ENCODE measurements at places on chromosomes 3 and 15. TPM values are rescaled to one million over a fixed set of nuclear protein-coding genes. Genes with fewer than 3 reads are reported as not detected.

DNA sequence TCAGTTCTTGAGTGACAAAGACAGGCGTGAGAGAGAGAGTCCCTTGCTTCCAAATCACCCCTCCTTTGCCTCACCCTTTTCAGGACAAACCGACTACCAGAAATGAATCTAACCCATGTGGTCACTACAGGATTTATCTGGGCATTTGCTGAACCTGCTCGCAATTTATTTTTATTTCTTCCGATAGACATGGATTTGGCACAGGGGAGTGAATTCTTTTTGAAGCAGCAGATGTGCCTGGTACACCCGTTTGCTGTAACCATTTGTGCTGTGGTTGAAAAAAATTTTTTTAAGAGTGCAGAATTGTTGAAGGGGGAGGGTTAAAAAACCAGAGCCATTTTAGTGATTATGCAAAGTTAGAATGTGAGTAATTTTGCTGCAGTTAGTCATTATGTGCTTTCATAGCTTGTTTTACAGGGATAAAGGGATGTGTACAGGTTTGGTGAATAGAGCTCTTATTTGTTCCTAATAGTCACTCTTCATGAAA is 442.0 kb downstream of the LPP start:
- DNase-seq: no peak
- no peak overlapping the region for H3K27ac ChIP-seq
- no peak overlapping the region for H3K4me3 ChIP-seq

DNA sequence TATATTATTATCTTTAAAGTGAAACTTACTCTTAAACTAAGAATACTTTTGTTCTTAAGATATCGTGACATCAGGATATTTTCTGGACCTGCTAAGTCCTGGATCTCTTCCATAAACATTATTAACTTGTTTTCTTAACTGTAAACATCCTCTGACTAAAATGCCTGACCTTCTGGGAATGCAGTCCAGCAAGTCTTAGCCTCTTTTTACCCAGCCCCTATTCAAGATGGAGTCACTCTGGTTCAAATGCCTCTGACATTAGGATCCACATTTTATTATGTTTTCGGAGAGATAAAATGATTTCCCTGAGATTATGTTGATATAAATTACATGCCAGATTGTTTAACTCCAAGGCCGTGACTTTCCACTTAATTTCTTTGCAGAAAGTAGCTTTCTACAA is 37.6 kb downstream of the OSTN start:
- H3K4me1 ChIP-seq: peaks cover 17% of the 10 kb centered on the region
- no peak overlapping the region for H3K27ac ChIP-seq
- DNase-seq: no peak
- peaks cover 2% of the 10 kb centered on the region for H3K27me3 ChIP-seq
- no peaks in the 10 kb centered on the region for H3K36me3 ChIP-seq

DNA sequence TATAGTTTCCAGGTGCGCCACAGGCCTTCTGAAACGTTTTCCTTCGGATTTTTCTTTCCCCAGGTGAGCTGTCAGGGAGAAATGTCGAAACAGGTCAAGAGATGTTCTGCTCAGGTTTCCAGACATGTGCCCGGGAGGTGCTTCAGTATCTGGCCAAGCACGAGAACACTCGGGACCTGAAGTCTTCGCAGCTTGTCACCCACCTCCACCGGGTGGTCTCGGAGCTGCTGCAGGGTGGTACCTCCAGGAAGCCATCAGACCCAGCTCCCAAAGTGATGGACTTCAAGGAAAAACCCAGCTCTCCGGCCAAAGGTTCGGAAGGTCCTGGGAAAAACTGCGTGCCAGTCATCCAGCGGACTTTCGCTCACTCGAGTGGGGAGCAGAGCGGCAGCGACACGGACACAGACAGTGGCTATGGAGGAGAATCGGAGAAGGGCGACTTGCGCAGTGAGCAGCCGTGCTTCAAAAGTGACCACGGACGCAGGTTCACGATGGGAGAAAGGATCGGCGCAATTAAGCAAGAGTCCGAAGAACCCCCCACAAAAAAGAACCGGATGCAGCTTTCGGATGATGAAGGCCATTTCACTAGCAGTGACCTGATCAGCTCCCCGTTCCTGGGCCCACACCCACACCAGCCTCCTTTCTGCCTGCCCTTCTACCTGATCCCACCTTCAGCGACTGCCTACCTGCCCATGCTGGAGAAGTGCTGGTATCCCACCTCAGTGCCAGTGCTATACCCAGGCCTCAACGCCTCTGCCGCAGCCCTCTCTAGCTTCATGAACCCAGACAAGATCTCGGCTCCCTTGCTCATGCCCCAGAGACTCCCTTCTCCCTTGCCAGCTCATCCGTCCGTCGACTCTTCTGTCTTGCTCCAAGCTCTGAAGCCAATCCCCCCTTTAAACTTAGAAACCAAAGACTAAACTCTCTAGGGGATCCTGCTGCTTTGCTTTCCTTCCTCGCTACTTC is 3.8 kb downstream of the BHLHE40 start:
- no peak overlapping the region for H3K4me3 ChIP-seq
- no peak for DNase-seq

DNA sequence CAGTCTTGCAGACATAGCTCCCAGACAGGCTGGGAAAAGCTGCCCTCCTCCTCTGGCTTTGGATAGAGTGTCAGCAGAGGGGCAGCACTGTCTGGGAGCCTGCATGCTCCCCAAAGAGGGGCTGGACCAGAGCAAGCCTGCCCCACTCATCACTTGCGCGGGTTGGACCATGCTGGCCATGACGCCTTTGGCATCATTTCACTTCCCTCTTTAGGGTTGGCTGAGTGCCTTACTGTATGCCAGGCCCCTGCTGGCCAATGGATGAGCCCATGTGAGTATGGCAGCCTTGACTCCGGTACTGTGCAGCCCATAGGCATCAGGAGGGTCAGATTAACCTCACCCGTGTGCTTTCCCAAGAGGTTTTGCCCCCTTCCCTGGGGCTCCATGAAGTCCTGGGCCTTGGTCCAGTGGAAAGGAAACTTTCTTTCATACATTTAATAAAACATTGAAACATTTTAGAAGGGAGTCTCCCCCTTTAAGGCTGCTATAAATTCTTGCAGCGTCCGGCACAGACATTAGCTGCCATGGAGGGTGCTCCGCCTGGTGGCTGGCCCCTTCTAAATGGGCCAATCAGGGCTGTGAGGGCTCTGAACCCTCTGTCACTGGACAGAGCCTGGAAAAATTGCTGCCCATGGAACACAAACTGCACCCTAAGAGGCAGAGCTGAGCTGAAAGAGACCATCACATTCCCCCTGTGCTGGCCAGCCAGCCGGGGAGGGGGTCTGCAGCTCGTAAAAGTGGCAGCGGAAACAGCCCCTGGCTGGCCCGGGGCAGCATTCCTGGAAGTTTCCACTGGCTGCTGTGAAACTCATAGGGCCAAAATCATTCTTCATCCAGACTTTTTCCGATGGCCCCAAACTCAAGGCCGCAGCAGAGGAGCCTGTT is 20.8 kb upstream of the DUSP7 start:
- no peak overlapping the region for H3K4me3 ChIP-seq
- H3K4me1 ChIP-seq: peaks cover 3% of the 10 kb centered on the region
- H3K36me3 ChIP-seq: no peaks in the 10 kb centered on the region
- peaks cover 2% of the 10 kb centered on the region for H3K27me3 ChIP-seq
- no peak for DNase-seq

DNA sequence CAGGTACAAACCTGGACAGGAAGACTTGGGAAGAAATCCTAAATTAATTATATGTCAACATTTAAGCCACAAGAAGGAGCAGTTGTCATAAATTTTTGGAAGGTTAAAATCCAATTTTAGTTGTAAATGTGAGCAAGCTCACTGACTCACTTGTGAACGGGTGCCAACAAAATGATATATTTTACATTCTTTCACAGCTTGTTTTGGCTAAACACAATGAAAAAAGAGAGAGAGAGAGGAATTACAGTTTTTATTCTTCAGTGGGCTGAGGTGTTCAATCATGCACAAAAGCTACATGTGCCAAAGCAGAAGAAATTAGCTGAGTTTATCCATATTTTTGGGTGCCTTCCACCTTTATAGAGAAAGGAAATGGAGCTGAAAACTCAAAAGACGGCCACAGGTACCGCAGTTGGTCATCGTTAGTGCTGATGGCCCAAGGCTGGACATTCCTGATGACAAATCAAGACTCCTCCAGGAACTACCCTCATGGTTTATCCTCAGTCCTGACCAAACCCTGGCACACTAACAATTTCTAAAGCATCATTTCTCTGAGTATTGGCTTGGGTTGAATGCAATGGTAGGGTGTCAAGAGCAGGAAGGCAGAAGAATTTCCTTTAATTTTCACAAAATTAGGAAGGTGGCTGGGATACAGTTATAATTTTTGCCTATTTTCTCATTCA is 37.6 kb upstream of the WNT5A start:
- H3K4me3 ChIP-seq: no peak overlapping the region
- no peaks in the 10 kb centered on the region for H3K36me3 ChIP-seq
- H3K27ac ChIP-seq: no peak overlapping the region
- no peak for DNase-seq
- no peaks in the 10 kb centered on the region for H3K27me3 ChIP-seq

- H3K36me3 ChIP-seq: no peaks in the 10 kb centered on the region
- no peak overlapping the region for H3K4me3 ChIP-seq
- DNase-seq: no peak
- H3K27ac ChIP-seq: no peak overlapping the region
Measured at GRCh38 chr15:75034615-75035014, 11.2 kb downstream of the PPCDC start.

DNA sequence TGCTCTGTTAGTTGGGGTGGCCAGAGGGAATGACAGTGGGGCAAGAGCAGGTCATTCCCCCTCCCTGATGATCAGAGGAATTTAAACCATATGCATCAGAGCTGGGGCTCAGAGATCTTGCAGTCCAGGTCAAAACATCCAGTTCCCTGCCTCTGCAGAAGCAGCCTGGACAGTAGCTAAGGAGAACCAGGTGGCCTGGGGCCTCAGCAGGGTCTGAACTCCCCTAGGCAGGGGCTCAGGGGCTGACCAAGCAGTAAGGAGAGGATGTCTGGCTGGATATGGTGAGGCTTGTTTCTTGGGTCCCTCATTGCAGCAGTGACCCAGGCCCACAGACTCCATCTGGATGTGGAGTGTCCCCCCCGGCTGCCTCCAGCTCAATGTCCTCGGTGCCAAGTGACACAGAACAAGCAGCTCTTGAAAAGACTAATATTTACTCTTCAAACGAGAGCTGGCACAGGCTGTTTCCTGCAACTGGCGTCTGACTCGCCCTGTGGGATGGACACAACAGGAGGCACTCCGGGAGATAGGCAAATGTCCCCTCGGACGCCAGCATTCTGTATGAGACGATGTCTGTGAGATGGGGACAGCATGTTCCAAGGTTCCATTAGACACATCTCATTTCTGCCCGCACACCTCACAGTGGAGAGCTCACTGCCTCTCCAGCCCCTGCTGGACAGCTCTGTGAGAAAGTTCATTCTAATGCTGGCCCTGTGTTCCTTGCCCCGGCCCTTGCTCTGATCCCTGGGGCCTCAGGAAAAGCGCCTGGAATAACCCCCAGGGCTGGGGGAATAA is 37.1 kb downstream of the SEC22C start:
- H3K4me1 ChIP-seq: peaks cover 20% of the 10 kb centered on the region
- H3K27me3 ChIP-seq: peaks cover 7% of the 10 kb centered on the region
- H3K4me3 ChIP-seq: no peak overlapping the region
- no peaks in the 10 kb centered on the region for H3K36me3 ChIP-seq
- DNase-seq: no peak

GRCh38 chr3:191345334-191345733 is 15.0 kb upstream of the UTS2B start:
- peaks cover 38% of the 10 kb centered on the region for H3K4me1 ChIP-seq
- H3K36me3 ChIP-seq: no peaks in the 10 kb centered on the region
- no peak for DNase-seq
- no peak overlapping the region for H3K4me3 ChIP-seq
- no peaks in the 10 kb centered on the region for H3K27me3 ChIP-seq

DNA sequence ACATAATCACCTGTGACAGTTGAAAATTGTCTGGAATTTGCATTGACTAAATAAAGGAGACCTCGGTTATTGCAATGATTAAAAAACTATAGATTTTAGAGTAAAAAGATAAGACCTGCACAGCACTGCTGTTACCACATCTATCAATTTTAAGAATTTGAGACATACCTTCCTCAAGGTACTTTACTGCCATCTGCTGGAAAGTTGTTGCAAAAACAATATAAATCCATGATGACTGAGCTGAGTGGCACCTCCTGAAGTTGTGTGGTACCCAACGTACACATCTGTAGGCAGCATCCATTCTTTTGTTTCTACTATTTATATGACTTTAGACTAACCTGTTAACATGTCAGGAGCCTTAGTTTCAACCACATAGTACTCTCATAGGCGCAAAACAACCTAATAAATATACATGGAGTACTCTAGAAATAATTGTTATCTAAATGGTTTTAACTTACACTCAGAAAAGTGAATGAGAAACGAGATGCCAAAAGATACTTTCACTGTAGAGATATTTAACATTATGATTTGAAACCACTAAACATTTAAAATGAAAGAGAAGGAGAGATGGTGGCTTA is 106.7 kb downstream of the GHSR start:
- no peak overlapping the region for H3K27ac ChIP-seq
- H3K4me1 ChIP-seq: no peaks in the 10 kb centered on the region
- no peaks in the 10 kb centered on the region for H3K27me3 ChIP-seq
- DNase-seq: no peak
- H3K4me3 ChIP-seq: no peak overlapping the region
- no peaks in the 10 kb centered on the region for H3K36me3 ChIP-seq

- no peaks in the 10 kb centered on the region for H3K36me3 ChIP-seq
- peak; percentile 85 for DNase-seq
- peaks cover 4% of the 10 kb centered on the region for H3K27me3 ChIP-seq
- peaks cover 12% of the 10 kb centered on the region for H3K4me1 ChIP-seq
- peak within 1 kb of the TSS; percentile 84 for H3K4me3 ChIP-seq
Measured at GRCh38 chr3:112086076-112086854, at the start of gene C3orf52. TSS of gene C3orf52 (plus strand) at chr3:112086389. CDS start at chr3:112086408, 19 bp downstream.

DNA sequence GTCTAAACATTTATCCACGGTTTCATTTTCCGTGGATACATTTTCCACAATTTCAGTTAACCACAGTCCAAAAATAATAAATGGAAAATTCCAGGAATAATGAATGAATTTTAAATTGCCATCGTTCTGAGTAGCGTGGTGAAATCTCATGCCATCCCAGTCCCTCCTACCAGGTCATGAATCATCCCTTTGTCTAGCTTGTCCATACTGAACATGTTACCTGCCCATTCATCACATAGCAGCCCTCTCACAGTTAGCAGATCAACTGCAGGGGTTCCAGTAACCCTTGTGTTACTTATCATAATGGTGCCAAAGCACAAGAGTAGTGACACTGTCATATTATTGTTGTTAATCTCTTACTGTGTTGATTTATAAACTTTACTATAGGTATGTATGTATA is 124.5 kb downstream of the GSK3B start:
- peak overlapping the region; percentile 86 for H3K27ac ChIP-seq
- H3K4me3 ChIP-seq: no peak overlapping the region
- peaks cover 9% of the 10 kb centered on the region for H3K27me3 ChIP-seq
- H3K4me1 ChIP-seq: peaks cover 16% of the 10 kb centered on the region

GRCh38 chr3:32200992-32201758 is 37.3 kb upstream of the CMTM8 start:
- no peaks in the 10 kb centered on the region for H3K36me3 ChIP-seq
- H3K27ac ChIP-seq: no peak overlapping the region
- no peak for DNase-seq
- peaks cover 2% of the 10 kb centered on the region for H3K27me3 ChIP-seq
- no peaks in the 10 kb centered on the region for H3K4me1 ChIP-seq
- H3K4me3 ChIP-seq: no peak overlapping the region

GRCh38 chr15:34233614-34234013 is 8.8 kb downstream of the EMC4 start:
- no peak overlapping the region for H3K27ac ChIP-seq
- no peaks in the 10 kb centered on the region for H3K27me3 ChIP-seq
- H3K36me3 ChIP-seq: no peaks in the 10 kb centered on the region
- H3K4me3 ChIP-seq: no peak overlapping the region

The P4HTM gene
- total RNA-seq: 18.4 TPM

The TMEM42 gene
- 9.6 TPM for total RNA-seq

The RNF7 gene
- 95.0 TPM for total RNA-seq

The SEMA7A gene
- 16.2 TPM for total RNA-seq

The ALDH1A3 gene
- total RNA-seq: 2.8 TPM

The CLPX gene
- 28.6 TPM for total RNA-seq

The BCHE gene
- total RNA-seq: 4.0 TPM

Measured in glutamatergic neuron (in vitro differentiated cells).